ENCODE measurements at places on chromosomes 5 and 9.

GRCh38 chr5:33409435-33410170, 31.2 kb upstream of the TARS1 start:
- DNase-seq: no peak

DNA sequence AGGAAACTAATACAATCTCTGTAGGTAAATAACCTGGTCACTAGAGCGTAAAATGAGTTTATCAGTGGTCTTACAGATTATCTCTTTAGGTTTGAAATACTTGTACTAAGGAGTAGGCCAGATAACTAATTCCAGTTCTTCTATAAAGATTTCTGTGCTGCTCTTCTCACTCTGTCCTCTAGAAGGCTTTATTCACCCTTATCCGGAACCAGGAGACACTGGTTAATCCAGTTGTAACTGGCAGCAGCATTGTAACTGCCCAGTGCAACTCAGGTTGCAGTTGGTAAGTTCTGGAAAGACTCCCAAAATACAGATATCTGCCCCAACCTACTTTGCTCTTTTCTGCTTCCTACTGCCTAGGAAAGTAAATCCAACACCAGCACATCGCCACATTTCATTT, 19.8 kb downstream of the C5orf22 start:
- no peak for DNase-seq

GRCh38 chr5:15079566-15079965, 208.0 kb upstream of the ANKH start:
- DNase-seq: no peak

DNA sequence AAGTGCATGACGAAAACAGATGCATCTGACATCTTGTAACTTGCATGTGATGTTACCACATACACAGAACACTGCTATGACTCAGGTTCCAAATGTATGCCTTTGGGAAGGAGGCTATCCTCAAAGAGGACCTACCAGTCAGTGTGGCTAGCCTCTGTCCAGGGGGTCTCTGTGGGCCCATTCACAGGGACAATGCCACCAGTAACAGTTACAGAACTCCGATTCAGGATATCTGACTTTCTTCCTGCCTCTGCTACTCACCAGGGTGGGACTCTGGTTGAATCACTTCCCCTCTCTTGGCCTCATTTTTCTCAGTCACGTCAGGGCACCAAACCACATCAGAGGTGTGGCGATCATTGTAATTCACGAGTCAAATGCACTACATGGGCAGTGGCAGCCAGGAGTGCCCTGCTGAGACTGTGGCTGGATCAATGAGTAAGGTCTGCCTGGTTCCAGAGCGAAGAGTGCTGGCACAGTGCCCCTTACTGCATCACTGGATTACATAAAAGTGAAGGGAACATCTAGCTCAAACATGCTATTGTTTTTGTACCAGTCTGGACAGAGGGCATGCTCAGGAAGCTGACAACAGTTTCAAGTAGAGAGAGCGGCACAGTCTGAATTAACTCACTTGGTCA, 13.2 kb downstream of the ATOX1 start:
- DNase-seq: no peak

DNA sequence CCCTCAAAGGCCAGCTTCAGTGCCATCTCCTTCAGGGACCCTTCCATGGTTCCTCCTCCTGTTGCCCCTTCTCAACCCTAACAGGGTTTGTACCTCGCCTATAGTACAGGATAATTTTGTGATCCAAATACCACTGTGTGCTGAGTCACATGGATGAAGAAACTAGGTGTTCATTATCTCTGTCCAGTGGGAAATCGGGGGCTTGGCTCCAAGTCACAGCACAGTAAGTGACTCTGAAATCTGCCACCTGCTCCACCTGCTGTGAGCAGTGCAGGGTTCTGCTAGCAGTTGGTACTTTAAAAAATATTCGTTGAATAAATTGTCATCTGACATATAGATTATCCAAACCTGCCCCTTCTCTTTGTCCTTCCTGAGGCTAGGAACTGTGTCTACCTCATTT, 123.2 kb upstream of the OTULINL start:
- DNase-seq: no peak

- no peak for DNase-seq
Observed at GRCh38 chr9:22588918-22589317, 142.3 kb downstream of the DMRTA1 start.

- DNase-seq: no peak
Observed at GRCh38 chr5:112109331-112110007, 309.6 kb downstream of the EPB41L4A start.

- no peak for DNase-seq
Observed at GRCh38 chr9:87350915-87351314, 146.8 kb upstream of the DAPK1 start.

GRCh38 chr5:83844449-83845068, 123.9 kb upstream of the HAPLN1 start:
- DNase-seq: no peak

DNA sequence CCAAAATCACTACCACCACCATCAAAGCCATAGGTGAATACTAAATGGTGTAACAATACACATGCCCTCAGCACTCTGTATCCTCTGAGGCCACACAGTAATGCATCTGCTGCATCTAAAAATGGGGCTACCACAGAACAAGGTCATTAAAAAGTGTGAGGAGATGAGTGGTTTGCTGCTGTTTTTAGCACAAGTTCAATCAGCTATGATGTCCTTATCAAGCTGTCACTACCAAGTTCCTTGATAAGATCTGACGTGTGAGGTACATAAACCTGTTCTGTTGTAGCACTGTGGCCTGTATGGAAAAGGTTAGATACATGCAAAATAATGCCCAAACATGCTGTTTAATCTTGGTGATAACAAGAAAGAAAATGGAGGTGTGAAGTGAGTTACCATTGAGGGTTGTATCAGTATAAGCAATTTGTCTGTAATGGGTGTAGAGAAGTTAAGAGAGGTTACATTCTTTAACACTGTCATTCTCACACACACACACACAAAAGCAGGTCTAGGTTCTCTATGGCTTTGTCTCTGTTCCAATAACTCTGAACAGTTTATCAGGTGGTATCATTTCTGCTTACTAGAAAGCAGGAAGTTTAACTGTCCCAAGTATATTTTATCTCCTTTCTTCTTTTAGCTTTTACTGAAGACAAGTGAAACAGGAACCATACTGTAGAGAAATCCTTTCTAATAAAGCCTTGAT, 252.9 kb downstream of the CWC27 start:
- no peak for DNase-seq

DNA sequence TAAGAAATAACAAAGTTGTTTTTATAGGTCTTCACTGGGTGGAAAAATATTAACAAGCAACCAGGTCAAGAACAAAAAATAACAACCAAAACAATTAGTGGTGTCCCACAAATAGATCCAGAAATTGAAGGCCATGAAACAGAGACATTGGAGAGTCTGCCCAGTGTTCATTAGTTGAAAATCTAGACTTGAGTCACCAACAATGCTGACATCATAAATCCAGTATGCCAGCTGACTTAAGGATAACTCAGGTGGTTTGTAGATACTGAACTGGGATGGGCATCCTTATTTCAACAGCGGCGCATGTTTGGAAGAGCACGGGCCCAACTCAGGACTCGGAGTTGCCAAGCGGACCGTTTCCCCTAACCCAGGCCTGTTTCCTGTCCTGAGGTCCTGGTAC, 80.7 kb upstream of the TNFAIP8 start:
- no peak for DNase-seq

DNA sequence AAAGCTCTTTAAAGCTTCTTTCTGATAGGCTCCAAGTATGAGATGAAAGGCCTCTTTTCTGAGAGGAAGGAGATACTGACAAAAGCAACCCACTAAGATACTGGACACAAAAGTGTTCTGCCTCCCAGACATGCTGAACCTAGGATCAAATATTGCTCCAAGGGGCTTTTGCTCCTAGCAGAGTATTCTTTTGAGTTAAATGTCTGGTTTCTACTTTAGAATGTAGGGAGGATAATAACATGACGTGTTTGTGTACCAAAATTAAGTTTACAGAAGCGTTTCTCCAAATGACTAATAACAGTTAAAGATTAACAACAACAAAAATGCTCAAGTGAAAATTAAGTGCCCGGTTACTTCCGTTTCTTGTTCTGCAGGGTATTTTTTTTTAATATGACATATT, 2293.3 kb upstream of the C9orf72 start:
- DNase-seq: no peak

DNA sequence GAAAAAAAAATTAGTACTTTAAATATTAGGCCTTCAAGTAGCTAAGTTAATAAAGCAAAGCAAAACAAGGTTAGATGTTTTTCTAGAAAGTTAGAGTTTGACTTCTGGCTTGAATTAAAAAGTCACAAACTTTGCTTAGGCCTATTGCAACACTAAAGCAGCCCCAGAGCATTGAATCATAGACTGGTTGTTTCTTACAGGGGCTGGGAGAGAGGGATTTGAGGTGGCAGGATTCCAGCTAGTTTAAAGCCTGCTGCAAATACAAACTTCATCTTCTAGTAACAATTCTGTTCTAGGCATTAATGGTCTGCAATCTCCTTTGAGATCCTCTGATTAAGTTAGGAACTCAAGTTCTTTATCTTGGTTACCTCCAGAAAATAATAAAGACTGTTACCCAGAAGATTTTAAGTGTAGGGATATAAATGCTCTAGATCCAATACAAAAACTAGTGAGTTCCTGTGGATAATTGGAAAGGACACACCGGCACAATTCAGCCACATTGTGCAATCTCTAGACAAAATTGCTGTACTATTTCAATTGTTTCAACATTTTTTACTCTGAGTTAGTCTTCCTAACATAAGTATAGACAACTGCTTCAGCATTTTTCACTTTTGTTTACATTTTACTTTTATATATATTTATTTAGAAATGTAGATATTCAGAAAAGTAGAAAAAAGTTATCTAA, 12.6 kb downstream of the OR13C5 start:
- no peak for DNase-seq

DNA sequence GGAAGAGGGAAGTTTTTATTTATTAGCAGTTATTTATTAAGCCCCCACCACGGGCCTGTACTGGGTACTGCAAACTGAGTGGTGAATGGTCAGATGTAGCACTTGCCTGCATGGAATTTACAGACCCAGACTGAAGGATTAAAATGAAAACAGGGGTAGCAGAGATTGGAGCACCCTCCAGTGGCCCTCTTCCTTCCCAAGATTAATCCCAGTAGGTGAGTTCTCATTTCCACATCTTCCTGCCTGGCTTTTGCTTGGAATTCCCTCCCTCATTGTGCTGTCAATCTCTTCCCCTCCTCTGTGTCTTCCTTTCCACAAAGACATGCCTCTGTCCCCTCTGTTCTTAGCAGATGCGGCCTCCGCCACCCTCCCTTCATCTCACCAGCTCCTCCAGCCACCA, 39.2 kb downstream of the MVB12B start:
- DNase-seq: no peak

- no peak for DNase-seq
Observed at GRCh38 chr5:127846884-127847283, 143.7 kb downstream of the CCDC192 start.

- no peak for DNase-seq
Observed at GRCh38 chr5:1659100-1659981, 135.6 kb upstream of the LPCAT1 start.

DNA sequence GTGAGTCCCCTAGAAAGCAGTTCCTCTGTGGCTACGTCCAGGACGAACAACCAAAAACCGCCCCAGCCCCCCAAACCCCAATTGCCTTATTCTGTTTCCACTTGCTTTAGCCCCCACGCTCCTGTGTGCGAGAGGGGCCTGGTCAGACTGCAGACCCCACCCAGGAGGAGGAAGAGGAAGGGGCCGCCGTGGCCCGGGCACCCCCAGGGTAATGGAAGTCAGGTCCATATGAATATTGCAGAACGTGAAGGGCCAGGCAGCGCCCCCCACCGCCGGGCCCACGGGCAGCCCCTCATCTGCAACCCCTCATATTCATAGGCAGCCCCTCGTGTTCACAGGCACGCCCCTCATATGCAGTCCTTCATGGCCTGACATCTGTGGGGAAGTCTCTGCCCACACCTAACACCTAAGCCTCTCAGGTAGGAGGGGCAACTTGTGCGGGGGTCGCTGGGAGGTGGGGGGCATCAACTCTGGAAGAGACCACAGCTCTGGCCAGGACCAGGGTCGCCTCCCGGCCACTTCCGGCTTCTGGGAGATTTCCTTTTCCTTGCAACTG, 37.7 kb upstream of the PLEKHG4B start:
- DNase-seq: no peak

- no peak for DNase-seq
Observed at GRCh38 chr5:177306674-177307543, 3.3 kb downstream of the PRELID1 start.

DNA sequence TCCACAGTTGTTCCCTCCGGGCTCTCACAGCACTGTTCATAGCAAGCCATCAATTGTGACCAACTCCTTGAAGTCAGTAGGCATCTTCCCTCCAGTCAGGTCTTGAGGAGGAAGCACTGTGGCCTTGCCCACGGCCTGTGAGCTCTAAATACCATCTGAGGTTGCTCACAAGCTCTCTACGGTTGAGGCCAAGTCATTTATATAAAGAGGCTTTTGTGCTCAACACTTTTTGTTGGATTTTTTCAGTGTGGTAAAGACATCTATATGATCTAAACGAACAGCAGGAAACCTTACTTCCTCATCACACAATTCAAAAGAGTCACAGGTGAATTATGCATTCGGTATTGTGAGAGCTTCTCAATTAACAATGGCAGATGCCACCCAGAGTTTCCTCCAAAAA, 97.3 kb downstream of the ZNF462 start:
- no peak for DNase-seq

- DNase-seq: no peak
Observed at GRCh38 chr5:160423099-160423498, 1.4 kb downstream of the PTTG1 start.

DNA sequence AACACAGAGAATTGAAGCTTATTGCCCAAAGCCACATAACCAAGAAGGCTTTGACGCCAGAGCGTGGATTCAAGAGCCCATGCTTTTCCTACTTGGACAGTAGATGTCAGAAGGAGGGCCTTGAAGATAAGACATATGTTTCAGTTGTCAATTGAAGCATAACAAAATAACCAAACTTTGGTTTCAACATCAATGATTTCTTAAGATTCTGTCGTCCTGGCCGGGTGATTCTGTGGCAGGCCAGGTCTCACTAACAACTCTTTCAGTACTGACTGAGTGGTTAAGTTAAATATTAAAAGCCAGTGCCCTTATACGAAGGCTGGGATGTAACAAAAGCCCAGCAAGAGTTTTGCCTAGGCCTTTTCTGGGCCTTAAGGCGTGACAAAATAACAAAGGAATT, 94.0 kb downstream of the RCL1 start:
- DNase-seq: no peak

DNA sequence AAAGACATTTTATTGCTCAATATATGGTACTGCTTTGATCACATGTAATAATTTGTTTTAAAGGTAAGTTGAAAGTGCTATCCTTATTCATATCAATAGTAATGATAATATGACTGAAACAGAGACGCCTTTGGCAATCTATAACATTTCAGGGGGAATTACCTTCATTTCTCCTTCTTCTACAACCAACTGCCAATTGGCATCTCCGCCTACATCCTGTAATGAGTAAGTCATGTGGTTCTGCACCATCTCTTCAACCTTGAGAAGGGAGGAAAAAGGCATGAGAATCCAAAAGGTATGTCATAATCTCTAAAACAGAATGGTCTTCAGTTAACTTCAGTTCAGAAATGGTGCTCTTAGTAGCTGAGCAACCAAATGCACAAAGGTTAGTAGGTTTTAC, 52.4 kb downstream of the HMGCR start:
- no peak for DNase-seq

GRCh38 chr5:130994496-130995253, 170.4 kb downstream of the HINT1 start:
- DNase-seq: no peak

- no peak for DNase-seq
Observed at GRCh38 chr9:73073337-73074175, 78.1 kb upstream of the ANXA1 start.

Data from DMS 273 treated with DMSO at 0.1 percent for 48 hours (cell line).